ENCODE measurements at places on chromosomes 12 and 14.

DNA sequence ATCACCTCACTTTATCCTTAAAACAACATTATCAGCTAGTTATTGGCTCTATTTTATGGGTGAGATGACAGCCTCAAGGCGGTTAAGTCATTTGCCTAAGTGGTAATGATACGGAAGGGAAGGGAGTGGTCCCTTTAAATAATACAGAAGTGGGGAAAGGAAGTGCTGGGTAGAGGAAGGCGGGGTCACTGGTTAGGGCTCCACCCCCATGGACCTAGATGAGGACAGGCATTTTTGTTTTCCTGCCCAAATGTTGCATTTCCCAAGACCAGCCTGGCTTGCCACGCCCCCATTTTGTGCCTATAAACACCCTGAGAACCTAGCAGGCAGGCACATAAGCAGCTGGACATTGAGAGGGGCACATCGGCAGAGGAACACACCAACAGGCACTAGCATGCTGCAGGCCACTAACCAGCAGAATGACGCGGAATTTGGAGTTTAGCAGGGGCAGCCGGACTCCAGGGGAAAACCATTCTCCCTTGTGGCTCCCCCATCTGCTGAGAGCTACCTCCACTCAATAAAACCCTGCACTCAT, 100.9 kb downstream of the EPS8 start:
- no peak for ATAC-seq

DNA sequence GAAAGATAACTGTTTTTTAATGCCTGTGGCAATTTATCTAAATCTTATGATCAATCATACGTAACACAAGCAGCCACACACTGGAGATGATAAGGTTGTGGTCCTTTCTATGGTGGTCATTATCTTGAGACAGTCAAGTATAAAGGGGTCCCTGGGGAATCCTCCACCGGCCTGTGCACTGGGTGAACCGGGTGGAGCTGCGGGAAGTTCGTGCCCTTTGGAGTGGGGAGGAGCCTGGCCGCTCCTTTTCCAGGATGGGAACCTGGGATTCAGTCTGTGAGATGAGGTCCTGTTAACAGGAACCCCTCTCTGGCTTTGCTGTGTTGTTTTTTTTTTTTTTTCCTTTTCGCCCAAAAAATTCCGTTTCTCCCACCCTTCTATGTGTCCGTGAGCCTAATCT, 167.5 kb upstream of the RPL10L start:
- no peak for ATAC-seq

DNA sequence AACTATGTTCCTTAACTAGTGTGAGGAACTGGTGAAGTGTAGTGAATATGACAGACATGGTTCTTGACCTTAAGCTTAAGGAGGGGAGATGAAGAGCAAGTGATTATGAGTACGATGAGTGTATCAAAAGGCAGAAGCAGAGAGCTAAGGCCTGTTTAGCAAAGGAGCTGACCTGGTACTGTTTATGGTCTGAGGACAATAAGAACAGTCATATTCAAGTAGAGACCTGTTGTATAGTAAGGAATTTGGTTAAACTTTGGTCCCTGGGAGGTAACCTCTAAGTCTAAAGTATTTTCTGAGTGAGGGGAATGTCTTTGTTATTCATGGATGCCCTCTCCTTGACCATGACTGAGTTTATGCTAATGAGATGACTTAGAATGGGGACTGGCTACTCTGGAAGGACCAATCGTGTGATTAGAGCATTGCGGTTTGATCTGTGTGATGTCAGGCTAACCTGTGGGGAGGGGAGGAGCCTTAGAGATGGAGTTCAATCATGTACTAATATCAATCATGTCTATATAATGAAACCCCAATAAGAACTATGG, 389.3 kb downstream of the BMP4 start:
- no peak for ATAC-seq

DNA sequence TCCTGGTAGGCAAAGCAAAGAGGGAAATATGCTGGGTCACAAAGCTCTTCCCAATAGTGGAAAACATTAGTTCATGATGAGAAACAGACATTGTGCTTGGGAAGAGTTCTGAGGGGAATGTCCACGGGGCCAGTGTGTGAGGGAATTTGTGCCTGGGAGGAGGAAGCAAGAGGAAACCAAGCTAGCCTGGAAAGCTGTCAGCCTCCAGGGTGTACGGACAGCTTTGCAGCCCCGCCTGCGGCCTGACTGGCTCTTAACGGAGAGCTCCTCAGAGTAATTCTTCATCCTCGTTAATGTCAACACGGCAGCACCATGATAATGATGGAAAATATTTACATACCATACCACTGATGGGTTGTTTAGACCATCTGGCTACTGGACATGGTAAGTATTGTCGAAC, 32.4 kb downstream of the PITPNM2 start:
- ATAC-seq: no peak

All from activated CD4-positive, CD25-positive, alpha-beta regulatory T cell treated with anti-CD3 and anti-CD28 coated beads, Interleukin-2, amount 50 U/mL, for 24 hours (primary cell).